Esophagus squamous epithelium (tissue), 5 donors: ENCODE measurements at places on chromosomes 7 and 10. TPM values are rescaled to one million over a fixed set of nuclear protein-coding genes. Genes with fewer than 3 reads are reported as not detected.

NUTM2B gene
- total RNA-seq: not detected

CDNF gene
- total RNA-seq: 1.3 TPM

SRRM3 gene
- total RNA-seq: 22.4 TPM

HOXA13 gene
- total RNA-seq: not detected

NAT16 gene
- total RNA-seq: not detected

TBXAS1 gene
- 23.8 TPM for total RNA-seq

ST8SIA6 gene
- total RNA-seq: 1.0 TPM

ELFN1 gene
- 0.38 TPM for total RNA-seq

GIMAP2 gene
- total RNA-seq: 9.5 TPM

OR9A2 gene
- total RNA-seq: not detected

SPDYE16 gene
- total RNA-seq: not detected

SAMD9L gene
- 4.1 TPM for total RNA-seq

FOXI2 gene
- total RNA-seq: 0.48 TPM

NYAP1 gene
- total RNA-seq: 0.31 TPM

DYDC1 gene
- total RNA-seq: not detected

PRSS1 gene
- not detected for total RNA-seq

NACAD gene
- 0.04 TPM for total RNA-seq

NXPH1 gene
- total RNA-seq: not detected

AOAH gene
- 7.9 TPM for total RNA-seq

CHCHD3 gene
- total RNA-seq: 36.8 TPM
